Stimulated activated CD4-positive, alpha-beta T cell treated with anti-CD3 and anti-CD28 coated beads, Interleukin-15, amount 100 ng/mL, for 1 hour (primary cell): ENCODE measurements at places on chromosomes 1 and 21.

- no peak for DNase-seq
Measured at GRCh38 chr1:27886744-27887143, 14.4 kb downstream of the THEMIS2 start.

GRCh38 chr1:54698346-54698745 lies 17.3 kb upstream of the TTC4 start:
- no peak for DNase-seq

- no peak for DNase-seq
Measured at GRCh38 chr1:229067546-229067945, 203.4 kb upstream of the RAB4A start.

DNA sequence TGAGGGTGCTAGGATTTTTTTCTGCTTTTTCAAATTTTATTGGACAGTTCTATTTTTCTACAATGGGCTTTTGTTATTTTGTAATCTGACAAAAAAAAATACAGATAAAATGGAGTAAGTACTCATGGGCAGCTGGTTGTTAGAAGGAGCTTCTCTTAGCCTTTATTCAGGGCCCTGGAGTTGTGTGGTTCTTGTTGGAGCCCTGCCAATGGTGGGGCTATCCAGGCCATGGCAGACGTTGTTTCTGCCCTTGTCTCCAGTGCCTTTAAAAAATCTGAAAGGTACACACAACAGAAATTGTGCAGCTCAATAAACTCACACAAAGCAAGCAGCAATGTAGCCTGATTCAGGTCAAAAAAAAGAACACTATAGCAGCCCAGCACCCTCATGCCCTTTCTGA lies 153.5 kb upstream of the GALNT2 start:
- no peak for DNase-seq

GRCh38 chr21:35861661-35862060 lies 198.7 kb downstream of the SETD4 start:
- no peak for DNase-seq
